ENCODE measurements at places on chromosomes 12 and 14.

- DNase-seq, result no peak
Measured at GRCh38 chr14:106209755-106210154, 683.4 kb downstream of the TMEM121 start.

GRCh38 chr14:67986131-67986841 lies 166.7 kb downstream of the RAD51B start:
- DNase-seq, result no peak

DNA sequence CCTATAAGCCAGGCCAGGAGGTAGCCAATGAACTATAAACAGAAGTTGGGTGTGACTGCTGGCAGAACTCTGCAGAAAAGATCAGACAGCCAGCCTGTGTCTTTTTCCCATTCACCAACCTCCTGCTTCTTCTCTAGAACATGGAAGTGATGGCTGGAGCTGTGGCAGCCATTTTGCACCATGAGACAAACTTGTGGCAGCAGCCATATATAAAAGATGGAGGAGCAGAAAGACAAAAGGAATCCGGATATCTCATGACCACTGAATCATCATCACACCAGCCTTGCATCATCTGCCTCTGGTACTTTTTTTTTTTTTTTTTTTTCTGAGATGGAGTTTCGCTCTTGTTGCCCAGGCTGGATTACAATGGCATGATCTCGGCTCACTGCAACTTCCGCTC lies 8.7 kb downstream of the BEGAIN start:
- DNase-seq, result no peak

DNA sequence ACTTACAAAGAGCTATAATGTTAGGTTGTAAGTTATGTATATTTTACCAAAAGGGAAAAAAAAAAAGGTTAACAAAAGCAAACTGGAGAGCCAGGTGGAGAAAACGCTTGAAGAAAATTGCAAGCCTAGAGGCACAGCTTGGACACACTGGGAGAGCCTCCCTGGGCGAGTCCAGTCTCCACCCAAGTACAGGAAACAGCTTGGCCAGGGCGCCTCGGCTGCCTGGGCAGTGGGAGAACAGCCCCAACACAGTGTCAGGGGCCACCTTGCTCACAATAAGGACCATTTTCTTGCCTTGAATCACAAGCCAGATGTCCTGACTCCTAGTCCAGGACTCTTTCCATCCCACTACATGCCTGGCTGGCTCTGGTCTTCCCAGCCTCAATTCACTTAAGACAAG lies 33.3 kb downstream of the TTC7B start:
- DNase-seq, result no peak

GRCh38 chr14:64823305-64823861 lies 56.3 kb downstream of the SPTB start:
- DNase-seq, result peak; percentile 55

DNA sequence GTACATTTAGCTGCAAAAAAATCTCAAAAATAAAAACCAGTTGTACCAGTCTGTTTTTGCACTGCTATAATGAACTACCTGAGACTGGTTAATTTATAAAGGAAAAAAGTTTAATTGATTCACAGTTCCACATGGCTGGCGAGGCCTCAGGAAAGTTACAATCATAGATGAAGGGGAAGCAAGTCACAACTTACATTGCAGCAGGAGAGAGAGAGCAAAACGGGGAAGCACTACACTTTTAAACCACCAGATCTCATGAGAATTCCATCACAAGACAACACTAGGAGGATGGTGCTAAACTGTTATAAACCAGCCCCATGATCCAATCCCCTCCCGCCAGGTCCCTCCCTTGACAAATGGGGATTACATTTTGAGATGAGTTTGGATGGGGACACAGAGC lies 186.0 kb downstream of the TMTC3 start:
- no peak for DNase-seq

DNA sequence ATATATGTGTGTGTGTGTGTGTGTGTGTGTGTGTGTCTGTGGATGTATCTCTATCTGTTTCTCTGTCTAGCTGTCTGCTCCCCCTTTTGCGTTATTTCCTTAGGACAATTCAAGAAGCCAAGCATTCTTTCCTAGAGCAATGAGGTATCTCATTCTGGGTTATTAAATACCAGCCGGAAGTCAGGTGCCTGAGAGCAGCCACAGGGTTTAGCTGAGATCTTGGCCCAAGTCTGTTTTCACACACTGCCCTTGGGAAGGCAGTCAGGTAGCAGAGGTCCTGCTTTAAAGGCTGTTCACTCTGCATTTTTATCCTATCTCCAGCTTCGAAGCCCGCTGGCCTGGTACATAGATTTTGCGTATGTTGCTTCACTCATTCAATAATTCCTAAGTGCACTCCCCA lies 76.8 kb downstream of the TSPAN9 start:
- no peak for DNase-seq

DNA sequence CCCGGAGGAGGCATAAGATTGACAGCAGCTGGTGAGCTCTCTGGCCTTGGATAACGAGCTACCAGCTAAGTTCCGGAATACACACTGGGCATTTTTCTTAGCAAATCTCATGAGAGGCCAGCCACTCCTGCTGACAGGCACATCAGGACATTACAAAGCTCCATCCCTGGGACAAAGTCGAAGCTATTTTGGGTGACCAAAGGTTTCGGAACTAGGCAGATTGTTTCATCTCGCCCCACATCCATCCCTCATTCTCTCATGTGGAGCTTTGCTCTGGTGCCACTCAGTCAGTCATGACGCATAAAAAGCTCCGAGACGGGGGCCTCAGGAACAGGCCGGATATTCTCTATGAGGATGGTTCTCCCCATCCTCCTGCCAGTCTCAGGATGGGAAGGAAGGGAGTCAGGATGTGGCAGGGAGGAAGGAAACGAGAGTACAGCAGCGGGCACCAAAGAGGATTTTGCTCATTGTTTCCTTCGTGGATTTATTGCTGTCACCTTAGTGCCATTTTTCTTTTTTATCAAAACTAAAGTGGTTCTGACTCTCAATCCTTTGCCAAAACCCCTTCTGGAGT lies 253.1 kb upstream of the FKBP4 start:
- no peak for DNase-seq

GRCh38 chr12:22190969-22191368 lies 143.5 kb downstream of the ST8SIA1 start:
- DNase-seq, result no peak

DNA sequence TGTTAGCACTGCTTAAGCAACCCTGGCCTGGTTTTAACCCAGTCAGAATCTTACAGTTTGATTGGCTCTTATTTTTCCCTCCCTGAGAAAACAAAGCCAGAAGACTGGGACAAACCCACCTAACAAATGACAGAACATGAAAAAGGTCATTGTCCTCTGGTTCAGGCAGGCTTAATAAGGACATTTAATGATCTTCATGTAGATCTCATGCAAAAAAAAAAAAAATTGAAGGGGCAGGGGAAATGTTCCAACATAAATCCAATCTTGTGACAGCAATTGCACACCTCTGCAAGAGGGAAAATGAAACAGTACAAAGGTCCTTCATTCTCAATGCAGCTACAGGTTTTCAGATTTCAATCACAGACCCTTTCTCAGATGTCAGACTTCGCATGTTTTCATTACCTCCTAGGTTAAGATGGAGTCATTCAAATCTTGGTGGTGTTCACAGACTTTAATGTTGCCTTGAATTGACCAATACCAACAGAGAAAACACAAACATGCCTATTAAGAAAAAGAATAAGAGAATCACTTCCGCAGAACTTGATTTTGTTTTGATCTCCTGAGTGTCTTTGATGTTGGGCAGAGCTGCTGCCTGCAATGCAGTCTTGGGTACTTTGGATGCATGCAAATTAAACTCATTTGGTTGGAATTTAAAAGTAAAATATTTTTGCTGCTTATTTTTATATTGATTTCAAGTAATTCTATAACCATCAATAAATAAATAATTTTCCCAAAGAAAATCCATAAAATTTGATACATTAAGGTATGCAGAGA lies 359.0 kb downstream of the BTG1 start:
- DNase-seq, result no peak

GRCh38 chr14:91237219-91237618 lies 7.3 kb downstream of the GPR68 start:
- DNase-seq, result no peak

DNA sequence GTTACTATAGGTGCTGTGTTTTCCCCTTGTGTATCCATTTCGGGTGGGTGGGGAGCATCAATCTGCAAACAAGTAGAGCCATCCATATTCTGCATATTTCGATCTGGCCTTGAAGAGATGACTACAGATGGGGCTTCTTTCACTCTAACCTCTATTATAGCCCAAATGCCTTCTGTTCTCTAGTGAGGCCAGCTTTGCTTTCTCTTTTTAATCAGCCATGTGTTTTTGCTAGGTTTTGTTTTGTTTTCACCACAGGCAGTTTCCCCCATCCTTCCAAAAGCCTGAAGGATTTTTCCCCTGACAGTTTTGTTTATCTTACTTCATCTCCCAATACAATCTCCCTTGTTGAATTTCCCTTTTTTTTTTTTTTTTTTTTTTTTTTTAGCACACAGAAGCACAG lies 224.1 kb downstream of the BTG1 start:
- no peak for DNase-seq

- peak; percentile 49 for DNase-seq
Measured at GRCh38 chr14:50560931-50561285, 963 bp downstream of the ATL1 start.

DNA sequence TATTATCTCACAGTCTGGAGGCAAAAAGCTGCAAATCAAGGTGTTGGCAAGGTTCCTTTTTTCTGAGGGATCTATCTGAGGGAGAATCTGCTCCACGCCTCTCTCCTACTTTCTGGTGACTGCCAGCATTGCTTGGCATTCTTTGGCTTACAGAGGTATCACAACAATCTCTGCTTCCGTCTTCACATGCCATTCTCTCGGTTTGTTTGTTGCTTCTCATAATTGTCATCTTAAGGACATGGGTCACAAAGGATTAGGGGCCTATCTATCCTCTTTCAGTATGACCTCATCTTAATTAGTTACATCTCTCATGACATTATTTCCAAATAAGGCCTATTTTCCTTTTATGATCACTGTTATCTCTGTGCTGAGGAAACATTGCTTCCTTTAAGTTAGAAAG lies 345.0 kb downstream of the FOXG1 start:
- DNase-seq, result no peak

DNA sequence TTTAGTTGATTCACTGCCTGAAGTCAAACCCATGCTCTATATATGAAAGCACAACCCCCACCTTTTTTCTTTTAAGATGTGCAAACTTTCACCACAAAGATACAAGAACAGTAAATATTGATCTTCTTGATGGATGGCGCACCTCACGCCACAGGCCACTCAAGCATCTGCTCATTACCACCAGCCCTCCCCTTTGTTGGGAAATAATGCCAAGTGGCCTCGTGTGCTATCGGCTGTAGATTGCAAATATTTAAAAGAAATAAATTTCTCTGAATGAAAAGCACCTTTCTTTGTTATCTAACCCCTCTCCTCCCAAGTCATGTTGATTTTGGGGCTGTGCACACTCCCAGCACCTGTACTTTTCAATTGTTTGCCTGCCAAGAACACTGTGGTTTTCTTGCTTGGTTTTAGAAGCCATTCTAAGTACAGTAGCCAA lies 122.7 kb downstream of the C12orf42 start:
- DNase-seq, result no peak

DNA sequence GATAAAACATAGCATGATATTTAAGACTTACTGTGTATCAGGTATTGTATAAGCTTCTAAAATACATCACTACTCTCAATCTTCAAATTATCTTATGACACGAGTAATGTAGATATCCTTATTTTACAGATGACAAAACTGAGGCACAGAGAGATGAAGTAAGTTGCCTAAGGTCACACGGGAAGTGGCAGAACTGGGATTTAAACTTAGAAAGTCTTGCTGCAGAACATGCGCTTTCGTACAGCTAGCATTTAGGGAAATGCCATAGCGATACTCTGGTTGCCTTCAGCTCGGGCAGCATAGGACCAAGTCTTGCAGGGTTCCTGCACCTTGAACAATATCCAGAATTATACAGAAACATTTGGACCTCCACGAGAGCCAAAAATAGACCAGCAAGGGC lies 162.4 kb downstream of the BRMS1L start:
- no peak for DNase-seq

GRCh38 chr12:19841451-19841850 lies 402.2 kb downstream of the AEBP2 start:
- DNase-seq, result no peak

DNA sequence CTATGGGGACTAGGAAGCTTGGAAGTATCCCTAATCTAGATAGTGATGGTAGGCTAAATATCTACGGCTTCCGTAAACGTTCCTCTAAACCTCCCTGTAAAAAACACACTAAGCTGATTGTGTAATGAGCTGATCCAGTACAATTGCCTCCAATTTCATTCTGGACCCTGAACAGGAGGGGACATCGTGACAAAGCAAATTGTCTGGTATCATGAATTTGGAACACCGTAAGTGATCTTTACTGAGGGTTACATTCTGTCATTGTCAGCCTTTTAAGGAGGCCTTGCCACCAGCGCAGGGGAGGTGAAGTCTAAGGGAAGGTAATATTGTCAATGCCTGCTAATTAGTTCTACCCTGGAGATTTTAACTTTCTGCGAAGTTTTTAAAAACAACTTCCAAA lies 487 bp upstream of the MGST1 start:
- DNase-seq, result no peak

- no peak for DNase-seq
Measured at GRCh38 chr12:52044292-52044983, 6.8 kb upstream of the NR4A1 start.

DNA sequence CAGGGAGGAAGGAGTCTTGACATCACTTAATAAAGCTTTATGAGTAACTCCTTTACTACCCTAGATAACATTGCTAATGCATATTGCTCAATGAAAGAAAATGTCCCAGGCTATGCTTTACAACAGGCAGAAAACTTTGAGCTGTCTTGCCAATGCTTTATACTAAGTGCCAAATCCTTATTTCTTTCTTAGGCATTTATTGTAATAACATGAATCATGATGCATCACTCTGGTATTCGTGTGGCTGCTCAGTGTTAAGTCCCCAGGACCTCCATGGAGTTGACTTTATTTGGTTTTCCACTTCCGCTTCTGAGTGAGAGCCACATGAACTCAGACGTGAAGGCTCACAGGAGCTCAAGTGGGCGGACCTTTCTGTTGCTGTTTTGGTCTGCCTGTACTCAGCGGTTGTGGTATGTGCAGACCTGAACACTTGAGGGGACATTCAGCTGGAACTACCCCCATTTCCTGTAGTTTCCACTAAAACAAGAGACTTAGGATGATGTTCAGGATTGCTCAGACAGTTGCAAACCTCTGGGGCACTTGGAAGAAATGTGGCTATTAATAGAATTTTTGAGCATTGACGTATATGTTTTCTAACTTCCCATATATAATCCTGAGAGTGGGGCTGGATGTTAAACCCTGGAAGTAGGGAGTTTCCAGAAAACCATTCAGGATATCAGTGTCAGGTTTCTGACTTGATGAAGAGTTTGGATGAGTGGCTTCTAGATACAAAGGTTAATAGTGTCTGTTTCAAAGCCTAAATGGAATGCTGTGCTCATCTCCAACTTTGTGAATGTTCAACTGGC lies 258.6 kb downstream of the MSRB3 start:
- no peak for DNase-seq

Data from stimulated activated CD4-positive, alpha-beta T cell treated with anti-CD3 and anti-CD28 coated beads, Interleukin-1b, Interleukin-23, amount 100 ng/mL, for 24 hours (primary cell).